ENCODE measurements at places on chromosomes 1 and 21. TPM values are rescaled to one million over a fixed set of nuclear protein-coding genes. Genes with fewer than 3 reads are reported as not detected.

CELA3A gene
- total RNA-seq = not detected

TMEM125 gene
- not detected for total RNA-seq

TEDDM1 gene
- not detected for total RNA-seq

PIGR gene
- total RNA-seq = 0.10 TPM

CHODL gene
- 0.76 TPM for total RNA-seq

BCAR3 gene
- total RNA-seq = 52.4 TPM

Data from M059J (cell line).